CD4-positive, alpha-beta T cell treated with Interleukin-6 for 4 hours (primary cell): ENCODE measurements at places on chromosomes 3 and 15.

DNA sequence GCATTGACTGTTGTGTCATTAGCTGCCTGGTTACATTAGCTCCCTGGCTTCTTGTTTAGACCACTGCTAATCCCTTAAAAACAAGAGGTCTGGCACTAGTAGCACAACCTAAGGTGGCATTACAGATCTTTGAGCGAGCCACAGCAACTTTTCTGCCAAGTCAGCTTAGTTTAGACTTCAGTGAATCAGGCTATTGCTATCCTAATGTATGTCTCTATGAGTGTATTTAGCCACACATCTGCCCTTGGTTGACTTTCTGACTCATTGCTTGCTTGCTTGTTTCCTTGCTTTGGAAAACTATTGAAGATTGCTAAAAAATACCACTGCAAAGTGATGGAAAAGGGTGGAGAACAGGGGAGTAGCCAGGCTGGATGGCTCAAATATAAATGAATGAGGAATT is 50.2 kb downstream of the CHP1 start:
- DNase-seq = no peak

GRCh38 chr3:10482631-10483363 is 22.6 kb downstream of the ATP2B2 start:
- DNase-seq = no peak

GRCh38 chr3:97815149-97815917 is 6.5 kb upstream of the CRYBG3 start:
- peak; percentile 57 for DNase-seq

DNA sequence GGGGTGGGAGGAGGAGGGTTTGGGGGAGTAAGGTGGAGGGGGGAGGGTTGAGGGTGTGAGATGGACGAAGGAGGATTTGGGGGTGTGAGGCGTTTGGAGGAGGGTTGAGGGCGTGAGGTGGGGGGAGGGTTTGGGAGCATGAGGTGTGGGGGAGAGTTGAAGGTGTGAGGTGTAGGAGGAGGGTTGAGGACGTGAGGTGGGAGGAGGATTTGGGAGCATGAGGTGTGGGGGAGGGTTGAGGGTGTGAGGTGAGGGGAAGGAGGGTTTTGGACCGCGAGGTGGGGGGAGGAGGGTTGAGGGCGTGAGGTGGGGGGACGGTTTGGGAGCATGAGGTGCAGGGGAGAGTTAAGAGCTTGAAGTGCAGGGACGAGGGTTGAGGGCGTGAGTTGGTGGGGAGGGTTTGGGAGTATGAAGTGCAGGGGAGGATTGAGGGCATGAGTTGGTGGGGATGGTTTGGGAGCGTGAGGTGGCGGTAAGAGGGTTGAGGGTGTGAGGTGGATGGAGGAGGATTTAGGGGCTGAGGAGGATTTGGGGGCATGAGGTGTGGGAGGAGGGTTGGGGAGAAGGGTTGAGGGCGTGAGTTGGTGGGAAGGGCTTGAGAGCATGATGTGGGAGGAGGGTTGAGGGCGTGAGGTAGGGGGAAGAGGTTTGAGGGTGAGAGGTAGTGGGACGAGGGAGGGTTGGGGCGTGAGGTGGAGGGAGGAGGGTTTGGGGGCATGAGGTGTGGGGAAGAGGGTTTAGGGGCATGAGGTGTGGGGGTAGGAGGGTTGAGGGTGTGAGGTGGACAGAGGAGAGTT is 1.2 kb downstream of the MLF1 start:
- no peak for DNase-seq

GRCh38 chr3:53286727-53287126 is 30.9 kb upstream of the TKT start:
- DNase-seq = no peak

DNA sequence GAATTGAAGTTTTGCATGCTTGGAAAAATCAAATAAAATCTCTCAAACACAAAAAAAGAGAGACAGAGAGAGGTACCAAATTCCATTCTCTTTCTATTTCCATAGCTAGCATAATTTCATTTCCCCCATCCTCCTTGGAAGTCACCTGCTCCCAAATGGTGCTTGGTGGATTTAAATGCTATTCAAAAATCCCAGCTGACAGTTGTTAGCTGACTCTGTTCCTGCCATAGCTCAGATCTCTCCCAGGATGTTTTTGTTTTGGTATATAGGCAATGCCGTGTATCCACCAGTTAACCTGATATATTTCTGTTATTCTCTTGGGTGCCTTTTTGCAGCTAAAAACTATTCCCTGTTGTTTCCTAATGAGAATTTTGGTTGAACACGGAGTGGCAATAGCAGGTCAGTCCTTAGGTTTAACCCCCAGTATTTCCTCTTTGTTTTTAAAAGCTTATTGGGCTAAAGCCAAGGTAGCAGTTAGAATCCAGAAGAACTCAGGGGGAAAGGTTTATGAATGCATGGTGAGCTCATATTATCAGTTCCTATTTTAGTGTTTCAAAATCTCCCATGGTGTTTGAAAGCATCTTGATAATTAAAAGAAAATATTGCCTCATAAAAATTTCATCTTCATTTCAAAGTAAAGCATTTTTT is 240.0 kb upstream of the GBE1 start:
- DNase-seq = no peak

- no peak for DNase-seq
These were observed 4.6 kb downstream of the RBSN start for GRCh38 chr3:15094187-15094875.

- DNase-seq = no peak
These were observed 346.7 kb downstream of the IL20RB start for GRCh38 chr3:137304313-137305056.

- no peak for DNase-seq
These were observed 50.3 kb upstream of the ACTL6A start for GRCh38 chr3:179512378-179512777.

DNA sequence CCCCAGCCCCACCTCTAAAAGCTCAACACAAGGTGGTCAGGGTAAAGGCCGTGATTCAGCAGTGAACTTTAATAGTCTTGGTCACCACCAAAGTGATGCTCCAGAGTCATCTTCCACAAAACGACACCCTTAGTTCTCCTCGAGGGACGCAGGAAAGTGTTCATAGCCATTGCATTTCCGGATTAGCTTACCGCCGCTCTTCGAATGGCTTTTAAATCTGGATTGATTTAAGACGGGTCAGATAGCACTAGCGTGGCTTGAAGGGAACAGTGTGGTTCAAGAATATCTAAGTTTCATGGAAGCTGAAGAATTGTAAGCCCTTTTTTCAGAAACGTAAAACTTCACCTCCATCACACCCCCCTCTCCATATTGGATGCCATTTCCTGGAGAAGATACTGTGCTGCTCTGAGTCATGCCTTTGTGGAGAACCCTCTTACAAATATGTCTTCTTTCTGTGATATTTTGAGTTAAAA is 829 bp downstream of the RNF7 start:
- DNase-seq = peak; percentile 27

GRCh38 chr3:147937341-147937740 is 528.2 kb downstream of the ZIC1 start:
- DNase-seq = no peak

GRCh38 chr3:86229086-86229774 is 761.7 kb downstream of the VGLL3 start:
- DNase-seq = no peak

- DNase-seq = no peak
These were observed 406.6 kb upstream of the PPP2R3A start for GRCh38 chr3:135558906-135559305.

GRCh38 chr15:39016706-39017105 is 452.1 kb upstream of the RASGRP1 start:
- DNase-seq = no peak

- no peak for DNase-seq
These were observed 72.7 kb downstream of the DNAJB8 start for GRCh38 chr3:128394033-128394432.
